Germinal center (tissue), 1 donor: ENCODE measurements at places on chromosomes 6 and 20.

DNA sequence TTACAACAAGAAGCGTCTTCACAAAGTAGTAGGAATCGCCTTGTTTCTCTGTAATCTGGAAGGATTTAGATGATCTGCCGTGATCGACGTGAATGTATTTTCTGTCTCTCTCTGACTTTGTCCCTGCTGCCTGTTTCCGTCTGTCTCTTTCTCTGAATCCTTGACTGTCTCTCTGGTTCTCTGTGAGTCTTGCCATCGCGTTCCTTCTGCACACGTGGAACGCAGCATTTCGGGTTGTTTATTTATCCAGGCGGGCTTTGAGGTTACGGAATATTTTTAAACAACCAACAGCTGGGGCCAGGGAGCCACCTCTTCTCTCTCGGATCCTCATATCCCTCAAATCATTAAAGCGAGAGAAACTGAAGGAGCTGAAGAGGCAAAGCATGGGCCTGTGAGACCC is 215.9 kb downstream of the ZDHHC14 start:
- DNase-seq = no peak

DNA sequence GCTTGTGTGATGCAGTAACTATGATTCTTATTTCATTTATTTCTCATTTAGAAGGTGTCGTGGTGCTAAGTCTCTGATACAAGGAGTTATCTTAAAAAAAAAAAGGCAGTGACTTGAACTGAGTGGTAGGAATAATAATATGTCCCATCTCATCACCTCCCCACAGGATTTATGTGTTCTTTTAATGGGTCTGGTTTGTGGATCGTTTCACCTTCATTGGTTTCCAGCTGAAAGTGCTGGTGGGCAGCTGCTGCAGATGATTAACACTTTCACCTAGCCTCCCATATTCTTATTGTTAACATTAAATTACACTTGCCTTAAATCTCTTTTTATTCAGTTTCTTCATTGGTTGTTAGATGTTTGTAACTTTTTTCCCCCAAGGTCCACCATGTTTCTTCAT is 68.8 kb downstream of the ANKRD6 start:
- DNase-seq = no peak

GRCh38 chr20:59817846-59818615 is 115.4 kb downstream of the SYCP2 start:
- no peak for DNase-seq

GRCh38 chr6:157064502-157064901 is 258.8 kb downstream of the TMEM242 start:
- no peak for DNase-seq

DNA sequence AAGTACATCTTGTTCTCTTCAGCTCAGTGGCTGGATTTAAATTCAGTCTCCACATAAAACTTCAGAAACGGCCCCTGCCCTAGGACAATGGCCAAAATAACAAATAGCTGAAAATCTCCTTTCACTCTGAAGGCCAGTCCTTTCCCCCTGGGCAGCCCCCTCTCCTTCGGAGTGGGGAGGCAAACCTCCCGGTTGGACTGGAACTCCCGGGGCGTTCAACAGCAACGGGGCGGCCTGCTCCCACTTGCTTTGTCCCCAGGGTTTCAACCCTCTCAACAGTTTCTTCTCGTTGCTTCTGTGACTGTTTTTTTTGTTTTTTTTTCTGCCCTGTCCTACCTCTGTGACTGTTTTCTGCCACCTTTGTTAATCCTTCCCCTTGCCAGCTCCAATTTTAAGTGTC is 102.6 kb upstream of the DUSP22 start:
- DNase-seq = no peak

DNA sequence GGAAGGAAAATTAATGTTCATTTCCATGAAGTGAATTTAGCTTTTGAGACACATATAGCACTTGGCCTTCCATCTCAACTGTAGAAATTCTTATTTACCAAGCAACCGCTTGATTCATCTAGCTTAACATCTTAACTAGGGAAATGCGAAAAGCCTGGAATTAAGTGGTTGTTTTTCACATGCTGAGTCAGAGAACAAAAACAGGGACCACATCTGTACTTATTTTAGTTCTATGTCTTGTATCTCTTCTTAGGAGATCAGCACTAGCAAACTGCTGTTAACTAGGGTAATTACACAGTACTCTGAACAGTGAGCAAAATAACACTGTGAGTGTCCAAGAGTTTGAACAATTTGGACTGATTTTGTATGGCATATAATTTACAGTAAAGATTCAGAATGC is 590.9 kb upstream of the NRSN1 start:
- no peak for DNase-seq

DNA sequence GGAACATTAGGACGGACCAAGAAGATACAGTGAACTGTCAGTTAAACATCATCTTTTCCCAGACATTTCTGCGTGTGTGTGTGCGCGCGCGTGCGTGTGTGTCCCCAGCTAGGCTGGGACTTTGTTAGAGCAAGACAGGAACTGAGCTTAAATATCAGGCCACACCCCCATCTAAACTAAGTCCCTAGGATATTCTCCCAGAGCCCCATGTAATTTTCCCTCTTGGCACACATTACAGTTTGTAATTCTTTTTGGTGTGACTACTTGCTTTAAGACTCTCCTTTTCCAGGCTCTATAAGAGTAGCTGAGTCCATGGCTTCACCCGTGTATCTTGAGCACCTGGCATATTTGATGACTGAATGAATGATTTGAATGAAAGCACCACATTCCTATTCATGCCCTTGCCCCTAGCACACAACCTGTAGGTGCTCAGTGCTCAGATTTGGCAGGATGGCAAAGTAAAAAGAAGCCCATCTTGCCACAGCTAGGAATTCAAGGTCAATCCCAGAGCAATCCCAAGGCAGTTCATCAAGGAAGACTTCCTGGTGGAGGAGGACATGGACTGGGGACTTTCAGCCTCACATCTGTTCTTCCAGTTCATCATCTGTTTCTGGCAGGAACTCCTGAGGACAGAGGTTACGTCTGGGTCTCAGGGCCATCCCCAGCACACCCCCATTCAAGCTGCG is 69.2 kb downstream of the MRPL14 start:
- DNase-seq = no peak

GRCh38 chr6:43969158-43969981 is 157.9 kb downstream of the MRPL14 start:
- DNase-seq = no peak

DNA sequence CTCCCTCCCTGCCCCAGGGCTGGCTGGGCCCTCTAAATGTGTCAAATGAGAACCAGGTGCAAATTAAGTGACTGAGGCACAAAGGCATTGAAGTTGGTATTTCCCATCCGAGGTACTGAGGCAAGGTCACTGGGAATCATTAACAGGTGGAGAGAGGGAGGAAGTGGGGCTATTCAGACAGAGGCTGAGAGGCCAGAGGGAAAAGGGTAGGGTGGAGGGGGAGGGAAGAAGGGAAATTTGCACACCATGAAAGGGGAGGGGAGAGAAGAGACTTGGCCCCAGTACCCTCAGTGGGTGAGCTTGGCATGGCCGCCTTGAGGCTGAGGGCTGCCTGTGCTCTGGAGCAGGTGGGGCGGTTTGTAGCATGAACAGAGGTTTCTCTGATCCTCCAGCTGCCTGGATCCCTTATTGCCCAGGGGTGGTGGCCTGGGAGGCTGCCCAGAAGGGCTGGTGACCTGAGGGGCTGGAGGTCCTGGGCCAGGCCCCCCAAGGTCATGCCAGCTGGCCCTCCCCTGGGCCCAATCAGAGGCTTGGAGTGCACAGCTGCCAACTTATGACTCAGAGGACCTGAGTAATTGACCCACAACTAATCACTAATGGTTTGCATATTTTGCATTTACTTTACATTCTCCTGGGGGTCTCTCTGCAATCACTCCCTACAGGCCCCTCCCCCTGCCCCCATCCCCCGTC is 40.3 kb upstream of the ZFAND3 start:
- DNase-seq = no peak

DNA sequence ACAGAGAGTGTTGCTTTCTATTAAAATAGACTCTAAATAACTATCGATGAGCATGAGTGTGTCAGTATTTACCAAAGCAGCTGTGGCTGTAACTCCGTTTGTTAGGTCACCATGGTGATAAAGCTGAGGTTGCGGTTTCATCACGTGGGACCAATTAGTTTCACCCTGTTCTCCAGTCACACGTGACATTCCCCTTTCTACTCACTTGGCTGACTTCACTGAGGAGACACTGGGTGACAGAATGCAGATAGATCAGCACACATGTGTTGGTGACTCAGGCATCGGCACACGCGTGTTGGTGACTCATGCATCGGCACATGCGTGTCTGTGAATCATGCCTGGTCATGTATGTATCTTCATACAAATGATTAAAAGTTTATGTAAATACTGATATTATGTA is 285.4 kb downstream of the THBS2 start:
- DNase-seq = no peak

GRCh38 chr6:158605266-158605878 is 39.2 kb downstream of the DYNLT1 start:
- DNase-seq = peak; percentile 58

DNA sequence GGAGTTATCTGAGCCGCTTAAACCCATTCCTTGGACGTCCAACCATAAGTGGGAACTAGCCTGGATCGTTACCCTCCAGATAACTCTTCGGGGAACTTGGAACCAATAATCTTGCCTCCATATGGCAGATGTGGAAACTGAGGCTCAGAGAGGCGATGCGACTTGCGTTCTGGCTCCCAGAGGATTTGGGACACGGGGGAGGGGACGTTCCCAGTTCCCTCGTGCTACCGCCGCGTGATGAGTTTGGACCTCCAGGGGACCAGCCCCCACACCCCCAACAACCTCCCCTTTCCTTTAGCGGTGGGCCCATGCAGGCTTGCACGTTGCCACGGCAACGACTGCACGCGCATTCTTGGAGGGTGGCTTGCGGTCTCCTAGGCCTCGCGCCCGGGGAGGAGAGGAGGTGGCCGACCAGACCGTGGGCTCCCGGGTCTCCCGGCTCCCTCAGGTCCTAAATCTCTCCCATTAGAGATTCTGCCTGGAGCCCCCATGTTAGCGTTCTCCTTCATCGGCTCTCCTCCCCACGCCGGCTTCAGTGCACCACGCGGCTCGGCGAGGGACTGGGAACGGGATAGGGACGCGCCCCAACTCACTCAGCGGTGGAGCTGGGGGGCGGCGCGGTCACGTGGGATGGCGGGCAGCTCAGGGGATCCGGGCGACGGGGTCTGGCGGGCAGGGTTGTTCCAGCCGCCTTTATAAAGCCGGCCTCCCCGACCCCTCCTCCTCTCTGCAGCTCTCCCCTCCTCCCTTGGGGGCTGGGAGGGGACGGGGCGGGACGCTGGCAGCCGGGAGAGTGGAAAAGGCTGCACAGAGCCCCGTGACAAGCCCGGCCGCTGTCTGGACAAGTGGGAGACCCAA is at the start of gene PLTP:
TSS of gene PLTP (minus strand) at position 670 of the 858 bp plus-strand sequence. CDS start 703 bp downstream, outside the sequence.
- DNase-seq = no peak

- no peak for DNase-seq
Measured at GRCh38 chr6:89404512-89404911, 7.6 kb downstream of the RRAGD start.

GRCh38 chr6:87848616-87849015 is 146.6 kb upstream of the AKIRIN2 start:
- no peak for DNase-seq

DNA sequence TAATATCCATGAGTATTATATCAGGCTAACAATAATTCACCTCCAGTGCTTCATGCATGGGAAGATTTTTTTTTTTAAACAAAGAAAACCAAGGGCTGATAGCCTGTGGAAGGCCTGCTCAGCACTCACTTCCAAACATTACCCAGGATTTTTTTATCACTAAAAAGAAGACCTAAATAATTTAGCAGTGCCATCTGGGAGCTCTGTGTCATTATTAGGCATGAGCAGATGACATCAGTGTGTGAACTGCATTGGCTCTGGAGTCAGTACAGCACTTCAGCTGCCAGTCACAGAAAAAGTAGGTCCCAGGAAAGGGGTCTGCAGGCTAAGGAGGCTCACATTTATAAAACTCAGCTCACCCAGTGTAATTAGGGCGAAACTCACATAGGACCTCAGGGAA is 94.8 kb downstream of the COL21A1 start:
- DNase-seq = no peak

DNA sequence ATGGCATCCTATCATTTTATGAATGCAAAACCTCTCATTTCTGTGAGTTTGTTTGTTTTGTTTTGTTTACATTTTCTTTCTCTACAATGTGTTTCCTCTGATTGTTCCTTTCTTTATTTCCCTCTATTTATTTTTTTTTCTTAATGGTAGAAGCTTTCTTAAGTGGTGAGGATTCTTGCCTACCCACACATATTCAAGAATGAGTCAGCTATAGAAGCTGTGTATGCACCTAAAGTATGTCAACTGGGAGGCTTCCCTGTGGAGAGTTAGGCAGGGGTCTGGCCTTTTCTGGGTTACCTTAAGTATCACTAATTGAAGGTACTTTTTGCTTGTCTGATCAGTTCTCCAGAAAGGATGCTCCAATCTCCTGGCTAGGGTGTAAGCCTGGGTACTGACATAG is 354.0 kb downstream of the ESR1 start:
- no peak for DNase-seq

- DNase-seq = peak; percentile 89
Measured at GRCh38 chr20:35303735-35304491, 11.7 kb upstream of the FAM83C start.

DNA sequence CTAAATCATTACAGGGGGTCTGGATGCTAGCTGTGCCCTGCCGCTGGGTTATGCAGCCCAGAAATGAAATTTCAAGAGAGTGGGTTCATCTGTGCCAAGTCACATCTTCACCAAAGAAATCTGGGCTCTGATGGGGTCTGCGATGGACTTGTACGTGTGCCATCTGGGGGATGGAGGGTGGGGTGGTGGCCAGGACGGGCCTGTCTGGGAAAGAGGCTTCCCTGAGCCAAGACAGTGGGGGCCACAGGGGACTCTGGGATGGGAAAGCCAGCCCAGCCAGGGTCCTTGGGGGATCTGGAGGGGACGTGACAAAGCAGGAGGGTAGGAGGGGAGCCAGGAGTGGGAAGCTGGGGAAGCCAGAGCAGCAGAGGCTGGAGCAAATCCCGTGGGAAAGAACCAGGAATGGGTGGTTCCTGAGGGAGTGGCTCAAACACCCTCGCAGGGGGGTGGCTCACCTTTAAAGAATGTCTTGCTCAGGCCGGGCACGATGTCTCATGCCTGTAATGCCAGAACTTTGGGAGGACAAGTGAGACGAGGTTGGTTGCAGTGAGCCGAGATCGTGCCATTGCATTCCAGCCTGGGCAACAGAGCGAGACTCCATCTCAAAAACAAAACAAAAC is 36.3 kb upstream of the SULF2 start:
- no peak for DNase-seq

DNA sequence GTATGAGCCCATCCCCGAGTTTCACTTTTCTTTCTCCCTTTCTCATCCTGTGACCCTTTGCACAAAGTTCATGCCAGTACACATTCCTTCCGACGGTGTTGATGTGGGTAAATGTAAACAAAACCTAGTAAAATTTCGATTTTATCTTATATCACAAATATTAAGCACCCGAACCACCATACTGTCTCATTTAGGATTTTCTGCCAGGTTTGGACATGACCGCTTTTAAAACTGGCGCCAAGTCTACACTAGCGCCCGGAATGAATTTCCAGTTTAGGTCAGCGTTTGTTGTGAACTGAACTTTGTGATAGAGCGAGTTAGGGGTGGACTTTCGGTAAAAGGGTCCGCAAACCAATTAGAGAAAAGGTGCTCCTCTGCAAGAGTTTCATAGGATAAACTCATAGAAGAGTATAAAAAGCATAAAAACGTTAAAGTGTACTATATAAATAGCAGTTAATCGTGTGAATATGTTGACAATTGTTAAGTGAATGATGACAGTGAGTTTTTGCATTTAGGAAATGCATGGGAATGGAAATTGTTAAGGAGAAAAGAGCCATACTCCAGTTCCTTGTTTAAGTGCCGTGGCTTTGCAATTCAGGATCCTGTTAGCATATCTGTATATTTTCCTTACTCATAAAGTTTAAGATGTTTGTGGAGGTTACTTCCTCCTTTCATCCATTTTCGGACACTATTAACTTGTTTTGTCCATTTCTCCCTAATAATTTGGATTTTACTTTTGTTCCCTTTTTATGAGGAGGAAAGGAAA is 937 bp downstream of the AKAP7 start:
- DNase-seq = peak; percentile 8
